ENCODE measurements at places on chromosomes 6 and 20.

GRCh38 chr6:110035321-110035720 lies 57.2 kb downstream of the GPR6 start:
- H3K27ac ChIP-seq: no peak overlapping the region
- no peak for DNase-seq
- H3K27me3 ChIP-seq: no peaks in the 10 kb centered on the region
- H3K4me3 ChIP-seq: no peak overlapping the region
- H3K4me1 ChIP-seq: peaks cover 12% of the 10 kb centered on the region
- H3K36me3 ChIP-seq: no peaks in the 10 kb centered on the region

DNA sequence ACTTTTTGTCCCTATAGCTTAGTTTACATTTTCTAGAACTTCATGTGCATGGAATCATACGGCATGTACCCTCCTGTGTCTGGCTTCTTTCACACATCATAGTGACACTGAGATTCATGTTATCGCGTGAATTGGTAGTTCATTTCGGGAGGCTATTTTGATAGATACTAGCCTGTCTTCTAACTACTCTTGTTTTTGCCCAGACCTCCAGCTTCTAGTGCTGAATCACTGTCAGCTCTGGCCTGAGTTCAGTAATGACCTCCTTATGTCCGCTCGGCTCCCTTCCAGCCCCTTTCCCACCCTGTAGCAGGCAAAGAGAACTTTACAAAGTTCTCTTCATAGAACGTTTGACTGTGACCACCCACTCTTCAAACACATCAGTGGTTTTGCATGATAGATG lies 14.1 kb downstream of the MYBL2 start:
- no peaks in the 10 kb centered on the region for H3K27me3 ChIP-seq
- H3K27ac ChIP-seq: peak overlapping the region; percentile 54
- no peaks in the 10 kb centered on the region for H3K36me3 ChIP-seq

- H3K27me3 ChIP-seq: no peaks in the 10 kb centered on the region
- no peak overlapping the region for H3K27ac ChIP-seq
- H3K4me3 ChIP-seq: no peak overlapping the region
- no peak for DNase-seq
Observed at GRCh38 chr20:47304287-47304686, 52.2 kb downstream of the ZMYND8 start.

DNA sequence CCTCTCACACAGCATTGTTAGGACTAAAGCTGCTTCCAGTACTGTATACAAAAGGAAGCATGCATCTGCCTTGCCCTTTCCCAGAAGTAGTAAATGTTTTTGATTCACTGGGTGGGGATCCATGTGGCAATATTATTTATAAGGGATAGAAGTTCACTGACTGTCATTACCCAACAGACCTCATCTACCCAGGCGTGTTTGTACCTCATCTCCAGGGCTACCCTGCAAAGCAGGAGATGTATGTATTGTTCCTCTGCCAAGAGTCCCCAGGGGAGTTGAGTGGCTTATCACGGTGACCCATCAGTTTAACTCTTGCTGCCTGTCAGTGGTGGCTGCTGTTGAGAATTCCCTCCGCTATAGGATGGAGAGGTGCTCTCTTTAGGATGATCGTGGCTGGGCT lies 42.5 kb downstream of the SLC24A3 start:
- H3K27me3 ChIP-seq: no peaks in the 10 kb centered on the region
- no peak overlapping the region for H3K27ac ChIP-seq
- no peak for DNase-seq
- no peaks in the 10 kb centered on the region for H3K4me1 ChIP-seq
- H3K36me3 ChIP-seq: peaks cover 2% of the 10 kb centered on the region

- DNase-seq: no peak
- H3K27ac ChIP-seq: peak overlapping the region; percentile 89
- H3K4me1 ChIP-seq: peaks cover 99% of the 10 kb centered on the region
- no peaks in the 10 kb centered on the region for H3K27me3 ChIP-seq
- peak overlapping the region; percentile 93 for H3K4me3 ChIP-seq
- peaks cover 66% of the 10 kb centered on the region for H3K36me3 ChIP-seq
Observed at GRCh38 chr6:24910331-24910960, 25.3 kb downstream of the RIPOR2 start.

DNA sequence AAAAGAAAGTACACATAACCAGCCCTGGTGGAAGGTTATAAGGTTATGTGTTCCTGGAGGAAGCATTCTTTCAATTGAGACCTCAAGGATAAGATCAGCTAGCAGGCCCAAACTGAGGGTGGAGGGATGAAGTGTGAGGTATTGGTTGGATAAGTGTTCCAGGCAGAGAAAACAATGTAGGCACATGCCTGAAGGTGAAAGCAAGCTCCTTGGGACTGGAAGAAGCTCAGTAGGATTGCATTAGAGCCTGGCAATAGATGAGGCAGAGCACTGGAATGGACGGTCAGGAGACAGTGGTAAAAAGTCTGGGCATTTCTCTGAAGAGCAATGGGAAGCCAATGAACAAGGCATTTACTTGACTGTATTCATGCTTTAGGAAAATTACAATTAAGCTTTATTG lies 89.9 kb upstream of the SHLD1 start:
- no peaks in the 10 kb centered on the region for H3K4me1 ChIP-seq
- H3K27ac ChIP-seq: no peak overlapping the region
- H3K27me3 ChIP-seq: no peaks in the 10 kb centered on the region
- H3K36me3 ChIP-seq: no peaks in the 10 kb centered on the region

DNA sequence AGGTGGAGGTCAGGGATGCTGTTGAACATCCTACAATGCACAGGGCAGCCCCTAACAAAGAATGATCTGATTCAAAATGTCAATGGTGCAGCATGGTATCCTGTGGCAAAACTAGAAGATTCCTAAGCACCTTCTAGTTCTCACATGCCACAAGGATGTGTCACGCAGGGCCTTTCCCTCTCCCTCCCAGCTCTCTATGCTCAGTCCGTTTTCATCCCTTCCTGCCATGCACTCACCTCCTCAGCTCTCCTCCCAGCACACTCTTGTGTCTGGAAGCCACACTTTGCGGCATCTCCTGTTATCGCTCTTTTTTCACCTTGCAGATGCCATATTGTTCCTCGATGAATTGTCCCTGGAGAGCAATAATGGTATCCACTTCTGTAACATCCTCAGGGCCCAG lies 263.4 kb downstream of the CDC5L start:
- H3K27ac ChIP-seq: no peak overlapping the region
- H3K4me1 ChIP-seq: peaks cover 6% of the 10 kb centered on the region
- no peak for DNase-seq
- H3K36me3 ChIP-seq: no peaks in the 10 kb centered on the region

DNA sequence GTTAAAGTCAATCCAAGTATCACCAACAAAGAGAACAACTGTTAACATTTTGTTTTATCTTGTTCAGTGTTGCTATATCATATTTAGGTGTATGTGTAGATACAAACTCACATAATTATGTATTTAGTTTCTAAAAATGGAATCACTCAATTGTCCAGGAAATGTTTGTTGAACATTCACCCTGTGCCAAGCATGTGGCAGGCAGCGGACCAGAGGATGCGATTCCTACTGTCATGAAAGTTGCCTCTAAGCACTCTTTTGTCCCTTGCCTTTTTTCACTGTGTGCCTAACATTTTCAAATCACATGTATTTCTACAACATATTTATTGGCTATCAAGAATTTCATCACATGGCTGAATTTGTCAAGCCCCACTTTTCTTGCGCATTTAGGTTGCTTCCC lies 16.9 kb upstream of the TGM2 start:
- no peaks in the 10 kb centered on the region for H3K4me1 ChIP-seq
- H3K27ac ChIP-seq: no peak overlapping the region
- peaks cover 61% of the 10 kb centered on the region for H3K27me3 ChIP-seq
- DNase-seq: no peak
- no peaks in the 10 kb centered on the region for H3K36me3 ChIP-seq
- no peak overlapping the region for H3K4me3 ChIP-seq

DNA sequence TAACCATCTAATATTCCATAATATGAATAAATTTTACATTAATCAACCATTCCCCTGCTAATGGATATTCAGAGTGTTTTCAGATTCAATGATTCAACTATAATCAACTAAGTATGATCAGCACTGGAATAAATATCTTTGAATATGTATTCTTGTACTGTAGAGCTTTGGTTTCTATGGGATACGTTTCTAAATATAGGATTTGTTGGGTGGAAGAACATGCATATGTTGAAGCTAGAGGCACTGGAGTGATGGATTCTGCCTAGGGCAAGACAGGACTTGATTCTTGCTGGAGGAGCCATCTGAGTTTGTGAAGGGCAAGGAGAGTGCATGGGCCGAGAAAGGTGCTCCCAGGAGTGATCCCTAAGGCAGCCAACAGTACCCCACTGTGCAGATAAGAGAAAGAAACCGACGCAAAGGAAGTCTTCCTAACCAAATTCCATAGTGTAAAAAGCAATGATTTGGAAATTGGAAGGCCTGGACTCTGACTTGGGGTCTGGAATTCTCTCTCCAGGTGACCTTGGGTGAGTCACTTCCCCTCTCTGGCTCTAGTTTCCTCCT lies 418.7 kb downstream of the PREX1 start:
- DNase-seq: no peak
- peaks cover 43% of the 10 kb centered on the region for H3K27me3 ChIP-seq

- H3K4me3 ChIP-seq: no peak overlapping the region
- H3K4me1 ChIP-seq: no peaks in the 10 kb centered on the region
- DNase-seq: no peak
- H3K36me3 ChIP-seq: no peaks in the 10 kb centered on the region
Observed at GRCh38 chr20:4454111-4454510, 267.6 kb upstream of the PRND start.

- no peaks in the 10 kb centered on the region for H3K36me3 ChIP-seq
- H3K27me3 ChIP-seq: no peaks in the 10 kb centered on the region
- H3K4me3 ChIP-seq: no peak overlapping the region
- no peak for DNase-seq
- no peaks in the 10 kb centered on the region for H3K4me1 ChIP-seq
Observed at GRCh38 chr6:164870164-164870563, 439.2 kb downstream of the C6orf118 start.

DNA sequence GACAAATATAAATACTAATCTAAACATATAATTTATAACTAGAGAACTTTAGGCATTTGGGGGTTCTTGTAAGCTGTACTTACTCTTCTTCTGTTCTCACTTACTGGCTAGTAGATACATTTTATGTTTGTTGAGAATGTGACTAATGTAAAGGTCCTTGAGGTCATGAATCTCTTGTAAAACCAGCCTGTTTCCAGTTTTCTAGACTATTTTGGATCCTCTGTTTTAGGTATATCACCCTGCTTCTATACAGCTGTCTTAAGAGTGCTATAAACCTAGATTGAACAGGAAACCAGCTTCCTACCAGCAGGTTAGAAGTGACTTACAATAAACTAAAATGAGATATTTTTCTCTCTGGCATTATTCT lies 134.2 kb downstream of the PLCB4 start:
- no peaks in the 10 kb centered on the region for H3K27me3 ChIP-seq
- H3K4me1 ChIP-seq: no peaks in the 10 kb centered on the region
- H3K36me3 ChIP-seq: no peaks in the 10 kb centered on the region
- DNase-seq: no peak

- peaks cover 62% of the 10 kb centered on the region for H3K4me1 ChIP-seq
- H3K27me3 ChIP-seq: no peaks in the 10 kb centered on the region
- no peak overlapping the region for H3K27ac ChIP-seq
- no peak for DNase-seq
- H3K4me3 ChIP-seq: peak overlapping the region; percentile 51
Observed at GRCh38 chr6:118864341-118865099, 29.4 kb upstream of the ASF1A start.

DNA sequence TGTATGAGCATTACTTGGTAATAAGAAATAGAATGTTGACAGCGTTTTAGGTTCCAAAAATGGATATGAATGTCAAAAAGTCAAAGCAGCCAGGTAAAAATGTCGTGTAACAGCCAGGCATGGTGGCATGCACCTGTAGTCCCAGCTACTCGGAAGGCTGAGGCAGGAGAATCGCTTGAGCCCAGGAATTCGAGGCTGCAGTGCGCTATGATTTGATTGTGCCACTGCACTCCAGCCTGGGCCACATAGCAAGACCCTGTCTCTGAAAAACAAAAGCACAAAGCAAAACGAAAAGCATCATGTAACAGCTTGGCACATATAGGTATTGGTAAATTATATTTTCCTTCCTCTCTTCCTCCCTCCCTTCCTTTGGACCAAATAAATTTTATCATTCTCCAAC lies 16.2 kb upstream of the FOXP4 start:
- peaks cover 5% of the 10 kb centered on the region for H3K36me3 ChIP-seq
- peaks cover 31% of the 10 kb centered on the region for H3K4me1 ChIP-seq
- no peaks in the 10 kb centered on the region for H3K27me3 ChIP-seq
- H3K4me3 ChIP-seq: no peak overlapping the region
- DNase-seq: no peak

DNA sequence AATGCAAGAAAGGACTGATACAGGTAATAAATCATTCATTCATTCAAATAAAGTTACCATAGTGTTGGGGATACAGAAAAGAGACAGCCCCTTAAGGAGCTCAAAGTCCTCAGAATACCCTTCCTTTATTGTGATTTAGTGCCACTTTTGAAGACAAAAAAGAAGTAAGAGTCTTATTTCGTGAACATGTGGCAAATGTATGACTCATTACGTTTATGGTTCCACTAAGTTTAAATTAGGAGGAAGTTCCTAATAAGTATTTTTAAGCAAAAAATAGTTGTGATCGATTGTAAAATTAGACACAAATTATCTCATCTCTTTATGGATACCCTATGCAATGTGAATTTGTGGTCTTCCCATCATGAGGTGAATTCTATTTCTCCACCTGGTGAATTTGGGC lies 38.5 kb upstream of the GCLC start:
- H3K4me1 ChIP-seq: no peaks in the 10 kb centered on the region
- H3K4me3 ChIP-seq: no peak overlapping the region
- no peak overlapping the region for H3K27ac ChIP-seq
- DNase-seq: no peak
- H3K36me3 ChIP-seq: no peaks in the 10 kb centered on the region

GRCh38 chr6:137952247-137952646 lies 85.2 kb downstream of the TNFAIP3 start:
- no peaks in the 10 kb centered on the region for H3K27me3 ChIP-seq
- DNase-seq: no peak
- H3K36me3 ChIP-seq: no peaks in the 10 kb centered on the region
- peaks cover 20% of the 10 kb centered on the region for H3K4me1 ChIP-seq
- no peak overlapping the region for H3K4me3 ChIP-seq

DNA sequence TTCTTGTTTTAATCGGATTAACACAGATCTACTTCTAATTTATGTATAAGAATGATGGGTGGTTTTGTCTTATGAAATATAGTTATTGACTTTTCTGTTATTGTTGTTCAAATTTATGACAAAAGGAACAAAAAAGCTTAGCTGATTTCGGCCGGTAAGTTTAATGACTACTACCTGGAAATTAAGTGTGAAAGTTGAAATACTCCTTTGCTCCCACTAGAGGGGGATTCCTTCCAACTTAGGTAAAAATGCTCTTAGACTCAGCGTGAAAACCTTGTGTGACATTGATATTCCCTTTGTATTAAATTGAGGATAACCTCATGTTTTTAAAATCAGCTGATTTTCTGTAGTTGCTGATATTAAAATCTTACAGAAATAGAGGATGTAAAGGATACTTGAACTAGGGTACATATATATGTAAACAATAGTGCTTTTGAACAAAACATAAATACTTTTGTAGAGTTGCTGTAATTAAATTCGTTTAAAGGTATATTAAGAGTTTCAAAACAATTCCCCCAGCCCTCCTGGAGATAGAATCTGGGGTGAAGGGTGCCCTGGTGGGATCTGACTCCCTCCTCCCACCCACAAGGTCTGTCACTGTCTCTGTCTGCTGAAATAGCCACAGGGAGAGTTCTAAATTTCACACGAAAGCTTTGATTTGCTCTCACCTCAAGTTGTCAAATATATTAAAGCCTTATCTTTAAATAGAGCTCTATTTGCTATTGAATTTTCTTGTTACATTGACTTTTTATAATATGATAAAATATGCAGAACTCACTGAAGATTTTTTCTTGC lies 257.5 kb downstream of the ARID1B start:
- H3K27me3 ChIP-seq: no peaks in the 10 kb centered on the region
- H3K4me3 ChIP-seq: peak overlapping the region; percentile 75
- H3K27ac ChIP-seq: peak overlapping the region; percentile 86
- peaks cover 35% of the 10 kb centered on the region for H3K4me1 ChIP-seq
- no peaks in the 10 kb centered on the region for H3K36me3 ChIP-seq
- DNase-seq: no peak

Measured in central memory CD8-positive, alpha-beta T cell (primary cell).